ENCODE measurements at places on chromosomes 1 and 21. TPM values are rescaled to one million over a fixed set of nuclear protein-coding genes. Genes with fewer than 3 reads are reported as not detected.

- H3K27ac ChIP-seq: no peak overlapping the region
- no peak for DNase-seq
- H3K36me3 ChIP-seq: no peaks in the 10 kb centered on the region
- no peaks in the 10 kb centered on the region for H3K4me1 ChIP-seq
These were observed 95.9 kb downstream of the PTPN14 start for GRCh38 chr1:214455479-214455878.

NUDT4B gene
- 0.86 TPM for total RNA-seq

FNDC7 gene
- total RNA-seq: 0.17 TPM

CASQ1 gene
- not detected for total RNA-seq

DNA sequence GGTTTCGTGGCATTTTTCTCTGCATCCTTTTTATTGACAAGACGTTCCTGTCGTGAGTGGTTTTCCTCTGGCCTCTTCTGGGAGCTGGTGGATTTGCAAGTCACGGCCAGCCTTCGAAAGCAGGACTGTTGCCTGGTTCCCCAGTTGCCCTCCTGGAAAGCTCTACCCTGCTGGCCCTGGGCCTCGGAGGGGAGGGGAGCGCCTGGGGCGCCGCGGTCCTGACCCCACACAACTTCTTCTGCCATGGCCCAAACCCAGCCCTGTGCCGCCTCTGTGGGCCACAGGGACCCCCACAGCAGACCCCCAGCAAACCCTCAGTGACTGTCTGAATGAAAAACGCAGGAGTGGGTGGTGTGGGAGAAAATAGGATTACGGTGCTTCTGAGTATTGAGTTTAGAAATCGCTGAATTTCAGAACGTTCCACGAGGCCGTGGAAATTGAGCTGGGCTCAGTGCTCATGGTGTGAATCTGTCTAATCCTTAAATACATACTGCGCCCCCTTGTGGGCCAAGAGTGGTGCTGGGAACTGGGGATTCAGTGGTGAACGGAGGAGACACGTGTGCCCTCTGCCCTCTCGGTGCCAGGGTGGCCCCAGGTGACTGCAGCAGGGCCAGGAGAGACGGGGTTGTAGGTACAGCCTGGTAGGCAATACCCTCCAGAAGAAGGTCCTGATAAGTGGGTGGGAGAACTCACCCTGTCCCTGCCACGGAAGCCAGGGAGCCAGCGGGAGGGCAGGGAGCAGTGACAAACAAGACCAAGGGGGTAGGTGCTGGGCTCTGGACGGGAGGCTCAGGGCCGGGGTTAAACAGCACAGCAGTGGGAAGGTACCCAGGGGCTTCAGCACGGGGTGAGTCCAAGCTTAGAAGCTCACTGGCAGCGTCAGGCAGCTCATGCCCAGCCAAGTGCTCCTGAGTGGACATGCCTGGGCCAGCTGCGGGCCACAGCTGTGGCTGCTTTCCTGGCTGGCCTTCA, 101.2 kb upstream of the COL6A1 start:
- H3K27ac ChIP-seq: no peak overlapping the region
- H3K27me3 ChIP-seq: no peaks in the 10 kb centered on the region
- peak; percentile 53 for DNase-seq
- peaks cover 38% of the 10 kb centered on the region for H3K4me1 ChIP-seq
- H3K36me3 ChIP-seq: no peaks in the 10 kb centered on the region

- H3K36me3 ChIP-seq: no peaks in the 10 kb centered on the region
- H3K4me1 ChIP-seq: no peaks in the 10 kb centered on the region
- DNase-seq: no peak
- H3K27me3 ChIP-seq: no peaks in the 10 kb centered on the region
- no peak overlapping the region for H3K4me3 ChIP-seq
These were observed 885 bp downstream of the KRTAP10-3 start for GRCh38 chr21:44557491-44558328.

GRCh38 chr1:181251001-181251712, 162.7 kb downstream of the IER5 start:
- H3K4me3 ChIP-seq: no peak overlapping the region
- H3K27ac ChIP-seq: no peak overlapping the region
- no peaks in the 10 kb centered on the region for H3K36me3 ChIP-seq
- H3K4me1 ChIP-seq: no peaks in the 10 kb centered on the region

ACTL8 gene
- total RNA-seq: not detected

DNA sequence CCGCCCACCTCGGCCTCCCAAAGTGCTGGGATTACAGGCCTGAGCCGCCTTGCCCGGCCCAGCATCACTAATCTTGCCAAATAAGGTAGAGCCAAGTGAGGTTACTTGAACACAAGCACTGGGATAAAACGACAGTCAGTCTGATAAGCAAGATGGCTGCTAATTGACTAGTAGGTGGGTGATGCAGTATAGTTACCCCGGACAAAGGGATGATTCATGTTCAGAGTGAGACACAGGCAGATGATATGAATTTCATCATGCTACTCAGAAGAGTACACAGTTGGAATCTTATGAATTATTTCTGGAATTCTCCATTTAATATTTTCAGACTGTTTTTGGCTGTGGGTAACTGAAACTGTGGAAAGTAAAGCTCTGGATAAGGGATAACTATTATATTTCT, 178.4 kb downstream of the USP25 start:
- no peaks in the 10 kb centered on the region for H3K27me3 ChIP-seq
- no peak overlapping the region for H3K4me3 ChIP-seq
- H3K27ac ChIP-seq: no peak overlapping the region
- H3K36me3 ChIP-seq: no peaks in the 10 kb centered on the region
- no peak for DNase-seq
- H3K4me1 ChIP-seq: no peaks in the 10 kb centered on the region

- H3K36me3 ChIP-seq: no peaks in the 10 kb centered on the region
- no peak overlapping the region for H3K4me3 ChIP-seq
- H3K27me3 ChIP-seq: no peaks in the 10 kb centered on the region
These were observed 6.1 kb downstream of the PRXL2B start for GRCh38 chr1:2592672-2593071.

SDE2 gene
- 21.1 TPM for total RNA-seq

DNA sequence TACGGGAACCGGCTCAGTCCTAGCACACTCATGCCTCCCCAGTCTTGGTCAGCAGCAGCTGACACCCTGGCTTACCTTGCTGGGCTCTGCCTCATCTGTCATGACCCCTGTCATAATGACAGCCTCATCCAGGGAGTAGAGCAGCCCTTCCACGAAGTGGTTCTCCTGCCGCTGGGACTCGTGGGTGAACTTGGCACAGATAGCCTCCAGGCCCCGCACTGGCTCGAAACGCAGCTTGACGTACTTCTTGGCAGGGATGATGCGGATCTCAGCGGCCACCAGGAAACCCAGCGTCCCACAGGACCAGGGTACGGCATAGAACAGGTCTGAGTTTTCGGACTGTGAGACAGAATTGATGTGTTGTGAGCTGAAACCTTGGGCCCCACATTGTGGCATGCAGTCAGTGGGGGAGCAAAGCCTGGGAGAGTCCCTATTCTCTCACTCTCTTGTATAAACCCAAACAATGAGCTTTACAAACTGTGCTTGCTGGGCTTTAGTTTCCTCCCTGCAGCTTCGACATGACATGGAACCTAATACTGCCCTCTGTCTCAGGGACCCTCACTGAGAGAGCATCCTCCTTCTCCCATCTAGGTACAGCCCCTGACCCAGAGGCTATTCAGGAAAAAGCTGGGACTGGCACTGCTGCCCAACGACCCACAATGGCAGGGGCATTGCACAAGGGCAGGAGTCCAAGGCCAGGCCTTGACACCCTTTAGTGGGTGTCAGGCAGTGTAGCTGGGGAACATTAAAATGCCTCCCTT, 15.5 kb downstream of the DHCR24 start:
- H3K27me3 ChIP-seq: no peaks in the 10 kb centered on the region
- no peaks in the 10 kb centered on the region for H3K4me1 ChIP-seq
- no peak overlapping the region for H3K4me3 ChIP-seq
- H3K27ac ChIP-seq: no peak overlapping the region

All from CD4-positive, alpha-beta memory T cell (primary cell).